ENCODE measurements at places on chromosomes 11 and 22. TPM values are rescaled to one million over a fixed set of nuclear protein-coding genes. Genes with fewer than 3 reads are reported as not detected.

IGLL1 gene
- total RNA-seq: not detected

CLMP gene
- 17.6 TPM for total RNA-seq

IFITM2 gene
- total RNA-seq: 521 TPM

GGT5 gene
- total RNA-seq: 66.5 TPM

Data from upper lobe of right lung (tissue), 1 donor.